DMS153 (cell line): ENCODE measurements at places on chromosomes 5 and 9.

- DNase-seq: no peak
These were observed 1123.8 kb upstream of the CDH6 start for GRCh38 chr5:30069441-30070263.

GRCh38 chr5:95712347-95712958 lies 18.7 kb upstream of the RHOBTB3 start:
- DNase-seq: no peak

- DNase-seq: no peak
These were observed 11.8 kb downstream of the RBM18 start for GRCh38 chr9:122252796-122253195.

GRCh38 chr5:76154009-76154690 lies 71.0 kb downstream of the SV2C start:
- no peak for DNase-seq

DNA sequence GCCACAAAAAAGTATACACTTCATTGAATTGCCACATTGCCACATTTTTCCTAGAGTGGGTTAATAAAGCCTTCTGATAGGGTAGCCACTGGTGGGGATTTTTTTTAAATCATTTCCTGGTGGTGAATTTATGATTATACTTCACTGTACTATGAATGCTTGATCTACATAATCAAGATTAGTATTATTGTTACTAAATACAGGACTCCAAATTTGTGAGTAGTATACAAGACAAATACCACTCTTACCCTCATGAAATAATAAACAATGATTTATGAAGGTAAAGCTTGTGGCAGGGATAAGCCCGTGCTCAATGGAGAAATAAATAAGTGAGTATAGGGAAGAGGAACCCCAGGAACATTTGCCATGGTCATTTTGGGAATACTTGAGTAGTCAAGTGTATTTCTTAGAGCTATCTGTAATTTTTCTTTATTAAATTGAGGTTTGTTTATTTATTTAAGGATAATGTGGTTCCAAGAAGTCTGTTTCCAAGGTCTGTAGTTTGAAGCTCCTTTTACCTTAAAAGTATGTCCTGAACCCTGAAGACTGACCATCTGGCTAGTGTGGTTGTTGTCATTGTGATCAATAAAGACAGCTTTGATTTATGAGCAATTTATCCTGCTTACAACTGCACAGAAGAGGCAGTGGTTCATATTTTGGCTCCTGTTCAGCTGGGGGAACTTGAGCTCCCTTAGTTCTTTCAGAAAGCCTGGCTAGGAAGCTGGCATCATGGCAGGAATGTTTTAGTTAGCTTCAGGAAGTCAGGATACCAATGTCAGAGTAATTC lies 118.6 kb downstream of the ZSWIM6 start:
- peak; percentile 67 for DNase-seq

GRCh38 chr5:131488463-131488862 lies 146.6 kb downstream of the RAPGEF6 start:
- no peak for DNase-seq
